ENCODE measurements at places on chromosomes 4 and X.

- no peaks in the 10 kb centered on the region for H3K36me3 ChIP-seq
- no peak overlapping the region for H3K4me3 ChIP-seq
- no peak for DNase-seq
These were observed 68.6 kb downstream of the BEND4 start for GRCh38 chr4:42083816-42084215.

DNA sequence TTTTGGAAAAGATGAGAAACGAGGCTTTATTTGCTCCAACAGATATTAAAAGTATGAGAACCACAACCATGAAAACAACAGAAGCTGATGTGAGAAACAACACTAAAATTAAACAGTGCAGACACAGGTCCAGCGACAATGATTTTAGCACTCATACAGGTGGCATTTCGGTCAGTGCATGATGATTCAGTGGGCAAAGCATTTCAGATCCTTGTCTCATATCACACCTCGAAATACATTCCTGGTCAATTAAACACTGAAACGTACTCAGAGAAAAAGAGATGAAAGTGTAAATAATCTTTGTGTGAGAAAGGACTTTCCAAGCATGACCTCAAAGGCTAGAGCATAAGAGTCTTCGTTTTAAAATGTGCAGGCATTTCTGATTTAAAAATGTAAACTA, 85.2 kb downstream of the ACOX3 start:
- peaks cover 7% of the 10 kb centered on the region for H3K36me3 ChIP-seq
- no peak for DNase-seq
- peaks cover 15% of the 10 kb centered on the region for H3K4me1 ChIP-seq
- H3K4me3 ChIP-seq: no peak overlapping the region
- no peaks in the 10 kb centered on the region for H3K27me3 ChIP-seq

DNA sequence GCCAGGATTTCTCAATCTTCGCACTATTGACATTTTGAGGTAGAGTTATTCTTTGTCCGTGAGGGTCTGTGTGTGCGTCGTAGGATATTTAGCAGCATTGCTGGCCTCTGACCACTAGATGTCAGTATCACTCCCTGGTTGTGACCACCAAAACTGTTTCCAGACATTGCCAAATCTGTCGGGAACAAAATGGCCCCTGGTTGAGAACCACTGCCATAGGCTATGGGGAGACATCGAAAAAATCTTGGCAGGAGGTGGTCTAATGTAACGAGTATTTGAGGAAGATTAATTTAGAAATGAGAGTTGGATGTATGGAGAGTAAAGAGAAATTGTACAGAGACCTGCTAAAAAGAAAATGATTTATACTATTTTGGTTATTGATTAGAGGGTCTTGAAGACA, 108.4 kb downstream of the DOCK11 start:
- H3K4me1 ChIP-seq: no peaks in the 10 kb centered on the region
- no peaks in the 10 kb centered on the region for H3K27me3 ChIP-seq
- H3K36me3 ChIP-seq: no peaks in the 10 kb centered on the region
- peak overlapping the region; percentile 36 for H3K27ac ChIP-seq

GRCh38 chr4:47533689-47534347, 48.7 kb downstream of the ATP10D start:
- H3K4me1 ChIP-seq: peaks cover 5% of the 10 kb centered on the region
- H3K27me3 ChIP-seq: no peaks in the 10 kb centered on the region
- no peak for DNase-seq

GRCh38 chr4:6154875-6155274, 45.5 kb downstream of the JAKMIP1 start:
- H3K4me1 ChIP-seq: no peaks in the 10 kb centered on the region
- no peak overlapping the region for H3K4me3 ChIP-seq
- no peaks in the 10 kb centered on the region for H3K36me3 ChIP-seq

DNA sequence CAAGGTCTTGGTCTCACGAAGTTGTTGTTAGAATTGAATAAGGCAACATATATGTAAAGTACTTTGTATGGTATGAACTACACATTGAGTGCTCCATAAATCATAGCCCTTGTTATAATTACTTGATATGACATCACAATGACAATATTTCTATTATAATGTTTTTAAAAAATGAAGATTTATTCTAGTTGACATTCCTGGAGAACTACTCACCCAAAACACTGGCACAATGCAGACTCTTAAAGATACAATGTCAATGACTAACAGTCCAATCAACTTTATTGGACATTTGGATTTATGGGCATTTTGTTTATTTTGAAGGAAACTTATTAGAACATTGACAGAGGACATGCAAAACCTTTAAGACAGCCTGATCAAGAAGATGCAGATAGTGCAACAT, 55.3 kb downstream of the ASB9 start:
- no peak overlapping the region for H3K27ac ChIP-seq
- no peak overlapping the region for H3K4me3 ChIP-seq
- H3K27me3 ChIP-seq: no peaks in the 10 kb centered on the region
- no peaks in the 10 kb centered on the region for H3K36me3 ChIP-seq

GRCh38 chr4:53858744-53859143, 205.7 kb downstream of the CHIC2 start:
- H3K4me1 ChIP-seq: peaks cover 35% of the 10 kb centered on the region
- no peak overlapping the region for H3K27ac ChIP-seq
- H3K4me3 ChIP-seq: no peak overlapping the region

GRCh38 chr4:58163156-58163555, 1053.0 kb upstream of the IGFBP7 start:
- no peak overlapping the region for H3K27ac ChIP-seq
- no peak for DNase-seq
- no peak overlapping the region for H3K4me3 ChIP-seq
- no peaks in the 10 kb centered on the region for H3K36me3 ChIP-seq

- no peak overlapping the region for H3K27ac ChIP-seq
- H3K4me3 ChIP-seq: no peak overlapping the region
- no peaks in the 10 kb centered on the region for H3K27me3 ChIP-seq
These were observed 33.4 kb upstream of the PHKA2 start for GRCh38 chrX:19017271-19017670.

DNA sequence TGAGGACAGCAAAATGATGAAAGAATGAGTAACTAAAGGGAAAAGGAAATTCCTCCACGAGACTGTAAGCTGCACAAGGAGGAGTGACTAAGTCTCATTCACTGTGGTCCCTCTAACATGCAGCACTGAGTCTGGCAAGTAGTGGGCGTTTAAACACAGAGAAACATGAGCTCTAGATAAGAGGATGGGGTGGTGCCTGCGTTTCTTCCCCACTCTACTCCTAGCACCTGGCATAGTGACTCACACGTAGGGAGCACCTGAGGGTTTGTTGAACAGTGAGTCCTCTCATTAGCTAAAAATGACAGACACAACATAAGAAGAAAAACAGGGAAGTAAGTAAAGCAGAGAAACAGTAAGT, 105.8 kb upstream of the CBR4 start:
- no peak overlapping the region for H3K27ac ChIP-seq
- no peak for DNase-seq
- peaks cover 68% of the 10 kb centered on the region for H3K36me3 ChIP-seq
- no peaks in the 10 kb centered on the region for H3K27me3 ChIP-seq
- no peaks in the 10 kb centered on the region for H3K4me1 ChIP-seq

GRCh38 chr4:181938631-181939030, 304.6 kb upstream of the TENM3 start:
- H3K4me1 ChIP-seq: no peaks in the 10 kb centered on the region
- H3K27ac ChIP-seq: no peak overlapping the region
- H3K27me3 ChIP-seq: no peaks in the 10 kb centered on the region
- no peaks in the 10 kb centered on the region for H3K36me3 ChIP-seq

DNA sequence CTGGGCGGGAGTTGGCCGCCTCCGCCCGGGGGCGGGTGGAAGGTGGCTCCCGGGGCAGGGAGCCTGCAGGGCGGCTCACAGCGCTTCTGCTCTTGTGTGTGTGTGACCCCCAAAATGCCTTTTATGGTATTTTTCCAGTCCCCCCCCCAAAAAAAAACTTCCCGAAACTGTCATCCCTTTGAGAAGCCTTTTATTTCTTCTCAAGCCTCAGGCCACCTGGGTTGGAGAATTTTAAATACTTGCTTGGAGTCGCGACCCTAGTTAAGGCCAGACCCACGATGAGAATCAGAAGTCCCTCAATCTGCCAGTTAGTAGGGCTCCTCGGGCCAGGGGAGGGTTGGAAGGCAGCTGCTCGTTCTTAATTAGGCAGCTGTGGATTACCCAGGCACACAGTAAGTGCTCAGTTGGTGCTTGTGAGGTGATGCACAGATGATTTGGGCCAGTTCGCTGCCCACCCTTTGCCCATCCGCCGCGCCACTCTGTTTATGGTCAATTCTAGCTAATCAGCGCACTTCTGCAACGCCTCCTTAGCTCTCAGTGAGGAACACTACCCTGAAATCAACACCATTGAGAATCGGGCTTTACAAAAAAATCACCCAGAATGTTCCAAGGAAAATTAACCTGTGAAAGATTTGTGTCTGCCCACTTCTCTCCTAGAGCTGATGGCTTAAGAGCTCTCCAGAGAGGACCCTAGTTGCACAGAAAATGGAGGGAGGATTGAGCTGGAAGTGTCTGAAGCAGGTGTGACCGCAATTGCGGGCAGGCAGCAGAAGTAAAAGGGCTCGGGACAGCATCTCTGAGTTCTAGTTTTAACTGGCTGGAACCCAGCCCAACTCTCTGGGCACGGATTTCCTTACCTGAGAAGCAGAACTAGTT, 648 bp upstream of the SCD5 start:
- H3K4me1 ChIP-seq: no peaks in the 10 kb centered on the region
- no peaks in the 10 kb centered on the region for H3K27me3 ChIP-seq
- DNase-seq: no peak
- H3K36me3 ChIP-seq: no peaks in the 10 kb centered on the region
- peak overlapping the region; percentile 72 for H3K27ac ChIP-seq

- no peak overlapping the region for H3K4me3 ChIP-seq
- H3K4me1 ChIP-seq: no peaks in the 10 kb centered on the region
- no peaks in the 10 kb centered on the region for H3K36me3 ChIP-seq
- DNase-seq: no peak
These were observed 56.2 kb upstream of the S100G start for GRCh38 chrX:16593801-16594200.

DNA sequence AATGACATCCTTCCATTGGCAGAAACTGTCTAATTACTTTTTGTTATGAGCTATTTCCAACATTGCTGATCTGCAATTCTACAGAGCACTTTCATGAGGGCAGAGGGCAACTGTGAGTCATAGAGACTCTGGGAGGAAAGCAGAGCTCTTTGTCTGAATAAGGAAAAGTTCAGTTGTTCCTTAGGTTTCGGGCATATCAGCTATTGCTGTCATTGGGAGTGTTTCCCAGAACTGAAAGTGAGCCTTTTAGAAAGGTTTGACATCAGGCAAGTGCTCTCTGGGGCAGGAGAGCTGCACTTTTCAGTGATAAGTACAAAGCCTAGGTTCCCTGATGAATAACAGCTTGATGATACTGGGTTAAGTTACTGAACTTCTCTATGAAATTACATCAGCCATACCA, 119.2 kb upstream of the EDNRA start:
- peaks cover 27% of the 10 kb centered on the region for H3K4me1 ChIP-seq
- H3K36me3 ChIP-seq: no peaks in the 10 kb centered on the region
- H3K27me3 ChIP-seq: no peaks in the 10 kb centered on the region
- no peak overlapping the region for H3K4me3 ChIP-seq

- no peaks in the 10 kb centered on the region for H3K36me3 ChIP-seq
- H3K27ac ChIP-seq: no peak overlapping the region
- no peak overlapping the region for H3K4me3 ChIP-seq
- peaks cover 14% of the 10 kb centered on the region for H3K4me1 ChIP-seq
These were observed 7.8 kb upstream of the MAP7D3 start for GRCh38 chrX:136258951-136259350.

DNA sequence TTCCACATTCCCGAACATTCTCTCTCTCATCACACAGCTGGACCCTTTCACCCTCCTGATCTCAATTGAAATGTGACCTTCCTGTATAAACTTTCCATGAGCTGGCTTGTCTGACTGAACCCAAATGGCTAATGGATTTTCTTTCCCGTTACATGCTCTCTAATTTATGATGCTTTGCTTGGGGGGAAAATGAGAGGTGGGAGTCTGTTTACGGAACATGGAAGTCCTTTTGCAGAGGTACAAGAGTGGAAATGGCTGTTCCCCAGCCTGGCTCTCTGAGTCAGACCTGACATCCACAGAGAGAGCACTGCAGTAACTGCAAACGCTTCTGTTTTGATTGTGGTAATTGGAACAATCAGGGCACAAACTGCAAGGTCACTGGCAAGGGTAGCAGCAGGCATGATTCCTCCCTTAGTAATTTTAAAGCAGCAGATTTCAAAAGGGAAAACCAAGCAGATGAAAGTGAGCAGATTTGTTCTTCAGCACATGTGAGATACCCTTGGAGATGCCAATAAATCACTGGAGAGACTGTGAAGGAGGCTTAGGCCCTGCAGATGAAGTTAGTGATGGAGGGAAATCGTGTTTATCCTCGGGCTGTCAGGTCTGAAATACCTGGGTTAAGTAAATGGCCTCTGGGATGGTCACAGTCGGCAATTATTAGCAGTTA, 83.9 kb downstream of the SNCA start:
- no peaks in the 10 kb centered on the region for H3K27me3 ChIP-seq
- H3K4me1 ChIP-seq: peaks cover 14% of the 10 kb centered on the region
- H3K4me3 ChIP-seq: no peak overlapping the region
- no peaks in the 10 kb centered on the region for H3K36me3 ChIP-seq
- no peak overlapping the region for H3K27ac ChIP-seq

- no peak for DNase-seq
- H3K4me3 ChIP-seq: peak overlapping the region; percentile 54
- H3K36me3 ChIP-seq: no peaks in the 10 kb centered on the region
- peak overlapping the region; percentile 89 for H3K27ac ChIP-seq
These were observed 10.2 kb upstream of the INTU start for GRCh38 chr4:127622621-127622920.

- H3K27ac ChIP-seq: no peak overlapping the region
- H3K27me3 ChIP-seq: no peaks in the 10 kb centered on the region
- H3K4me3 ChIP-seq: no peak overlapping the region
- H3K4me1 ChIP-seq: no peaks in the 10 kb centered on the region
These were observed 33.6 kb downstream of the LNX1 start for GRCh38 chr4:53557669-53558064.

GRCh38 chr4:168600796-168601583, 104.1 kb downstream of the PALLD start:
- no peak overlapping the region for H3K4me3 ChIP-seq
- no peak for DNase-seq
- H3K36me3 ChIP-seq: no peaks in the 10 kb centered on the region
- no peaks in the 10 kb centered on the region for H3K27me3 ChIP-seq
- H3K27ac ChIP-seq: no peak overlapping the region

GRCh38 chr4:87716371-87717265, 66.5 kb downstream of the DMP1 start:
- no peak overlapping the region for H3K27ac ChIP-seq
- no peaks in the 10 kb centered on the region for H3K36me3 ChIP-seq
- peak; percentile 43 for DNase-seq
- H3K27me3 ChIP-seq: no peaks in the 10 kb centered on the region
- no peak overlapping the region for H3K4me3 ChIP-seq
- peaks cover 21% of the 10 kb centered on the region for H3K4me1 ChIP-seq

- peaks cover 26% of the 10 kb centered on the region for H3K4me1 ChIP-seq
- no peak overlapping the region for H3K4me3 ChIP-seq
- no peak for DNase-seq
- H3K27me3 ChIP-seq: peaks cover 5% of the 10 kb centered on the region
- H3K36me3 ChIP-seq: no peaks in the 10 kb centered on the region
- H3K27ac ChIP-seq: peak overlapping the region; percentile 71
These were observed 3.0 kb downstream of the RAB9A start for GRCh38 chrX:13691841-13692371.

GRCh38 chr4:153122855-153123254, 81.4 kb upstream of the TRIM2 start:
- H3K4me3 ChIP-seq: no peak overlapping the region
- peaks cover 4% of the 10 kb centered on the region for H3K4me1 ChIP-seq
- no peak overlapping the region for H3K27ac ChIP-seq
- no peaks in the 10 kb centered on the region for H3K36me3 ChIP-seq
- DNase-seq: no peak

GRCh38 chr4:5409237-5409636, 299.1 kb downstream of the EVC2 start:
- no peak overlapping the region for H3K4me3 ChIP-seq
- no peak overlapping the region for H3K27ac ChIP-seq
- no peaks in the 10 kb centered on the region for H3K4me1 ChIP-seq
- H3K36me3 ChIP-seq: no peaks in the 10 kb centered on the region
- no peaks in the 10 kb centered on the region for H3K27me3 ChIP-seq

Measured in tibial nerve (tissue), 4 donors.